Astrocyte of the spinal cord (primary cell): ENCODE measurements at places on chromosomes 2 and 18.
A peak's percentile ranks its signal among the peaks of the same experiment; 100 is the strongest.

DNA sequence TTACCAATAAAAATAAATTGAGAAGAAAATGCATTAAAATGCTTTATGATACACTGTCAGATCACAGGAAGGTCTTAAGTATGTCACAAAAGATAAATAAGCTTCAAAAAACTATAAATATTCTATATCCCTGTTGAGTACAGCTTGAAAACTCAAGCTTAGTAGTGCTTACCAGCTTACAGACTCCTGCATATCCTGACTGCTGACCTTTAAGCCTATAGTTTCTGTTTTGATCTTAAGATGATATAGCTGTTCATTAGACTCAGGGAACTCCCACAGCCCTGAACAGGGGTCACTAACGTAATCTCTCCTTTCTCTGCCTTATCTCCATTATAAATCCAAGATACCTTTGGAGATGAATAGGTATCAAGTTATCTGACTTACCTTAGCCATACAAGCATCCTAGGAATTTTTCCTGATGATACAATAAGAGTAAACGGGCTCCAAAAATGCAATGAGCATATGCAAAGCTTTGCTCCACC lies 93.7 kb upstream of the RBBP8 start:
- no peak for DNase-seq

DNA sequence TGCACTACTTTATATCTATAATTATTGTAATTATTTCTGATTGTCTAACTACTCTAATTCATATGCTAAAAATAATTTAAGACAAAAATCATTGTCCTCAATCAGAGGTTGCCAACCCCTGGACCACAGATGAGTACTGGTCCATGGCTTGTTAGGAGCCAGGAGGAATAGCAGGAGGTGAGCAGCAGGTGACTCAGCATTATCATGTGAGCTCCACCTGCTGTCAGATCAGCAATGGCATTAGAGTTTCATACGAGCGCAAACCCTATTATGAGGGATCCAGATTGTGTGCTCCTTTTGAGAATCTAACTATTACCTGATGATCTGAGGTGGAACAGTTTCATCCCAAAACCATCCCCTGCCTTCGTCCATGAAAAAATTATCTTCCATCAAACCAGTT lies 1434.4 kb downstream of the LRP1B start:
- DNase-seq, result no peak

DNA sequence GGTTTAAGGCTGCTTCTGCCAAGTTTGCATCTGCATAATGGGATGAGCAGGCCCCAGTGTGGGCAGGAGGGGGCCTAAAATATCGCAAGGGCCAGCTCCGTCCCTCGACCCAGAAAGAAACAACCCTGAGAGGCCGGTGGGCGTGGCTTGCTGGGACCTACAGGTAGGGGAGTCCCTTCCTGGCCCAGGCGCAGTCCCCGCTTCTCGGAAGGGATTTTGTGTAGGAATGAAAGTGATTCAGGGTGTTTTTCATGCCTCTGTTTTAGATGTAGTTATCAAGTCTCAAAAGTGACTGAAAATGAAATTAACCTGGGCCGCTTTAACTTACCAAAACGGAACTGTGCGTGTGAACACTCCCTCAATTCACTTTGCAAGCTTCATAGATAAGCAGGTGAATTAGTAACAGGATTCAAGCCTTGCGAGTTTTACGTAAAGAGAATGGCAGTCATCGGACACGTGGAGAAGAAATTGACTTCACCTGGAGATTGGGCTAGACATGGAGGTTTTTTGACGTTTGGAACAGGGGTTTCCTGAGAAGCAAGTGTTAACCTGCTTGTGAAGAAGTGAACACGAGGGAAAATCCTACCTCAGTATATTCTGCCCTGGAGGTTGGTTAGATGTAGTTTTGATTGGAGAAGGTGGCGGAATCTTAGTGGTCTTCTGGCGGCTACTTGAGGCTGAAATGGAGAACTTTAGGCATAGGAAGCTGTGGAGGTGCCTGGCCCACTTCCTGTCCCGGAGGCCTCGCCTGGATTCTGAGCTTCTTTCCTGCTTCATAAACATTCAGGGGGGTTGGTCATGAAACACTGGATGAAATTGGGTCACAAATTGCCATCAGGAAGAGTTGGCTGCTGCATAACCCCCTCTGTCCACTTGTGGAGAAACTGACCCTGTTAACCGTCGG lies 1.7 kb downstream of the NCK2 start:
- DNase-seq, result no peak

- DNase-seq, result peak; percentile 32
Observed at GRCh38 chr18:68507781-68508180, 207.1 kb downstream of the TMX3 start.

DNA sequence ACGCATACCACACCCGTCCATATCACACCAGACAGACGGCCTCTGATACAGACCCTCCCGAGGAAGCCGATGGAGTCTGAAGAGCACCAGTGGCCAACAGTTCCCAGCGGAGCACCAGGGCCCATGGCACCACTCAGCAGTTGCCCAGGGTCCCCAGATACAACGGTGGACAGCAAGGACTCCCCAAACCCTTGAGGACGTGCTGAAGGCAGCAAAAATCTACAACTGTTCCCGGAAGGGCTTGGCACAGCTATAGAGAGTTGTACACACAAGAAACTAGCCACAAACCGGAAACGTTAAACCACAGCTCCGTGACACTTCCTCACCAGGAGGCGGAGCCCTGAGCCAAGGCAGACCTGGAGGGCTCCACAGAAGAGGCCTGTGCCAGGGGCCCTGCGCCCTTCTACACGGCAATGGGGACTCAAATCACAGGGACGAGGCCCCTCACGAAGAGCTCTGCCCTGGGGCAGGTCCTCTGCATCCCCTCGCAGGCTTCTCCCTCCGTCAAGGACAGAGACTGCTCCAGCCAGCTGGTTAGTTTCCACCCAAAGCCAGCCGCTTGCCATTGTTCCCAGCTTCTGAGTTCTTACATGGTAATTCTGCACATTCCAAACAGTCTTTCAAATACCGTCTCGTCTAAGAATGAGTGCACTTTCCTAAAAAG lies 133.4 kb downstream of the HDAC4 start:
- DNase-seq, result peak; percentile 88

GRCh38 chr18:75130591-75131328 lies 78.2 kb downstream of the PTGR3 start:
- DNase-seq, result peak; percentile 23

GRCh38 chr2:231819447-231820042 lies 33.3 kb downstream of the COPS7B start:
- DNase-seq, result no peak

- DNase-seq, result no peak
Observed at GRCh38 chr2:56084111-56084901, 99.5 kb upstream of the CCDC85A start.

DNA sequence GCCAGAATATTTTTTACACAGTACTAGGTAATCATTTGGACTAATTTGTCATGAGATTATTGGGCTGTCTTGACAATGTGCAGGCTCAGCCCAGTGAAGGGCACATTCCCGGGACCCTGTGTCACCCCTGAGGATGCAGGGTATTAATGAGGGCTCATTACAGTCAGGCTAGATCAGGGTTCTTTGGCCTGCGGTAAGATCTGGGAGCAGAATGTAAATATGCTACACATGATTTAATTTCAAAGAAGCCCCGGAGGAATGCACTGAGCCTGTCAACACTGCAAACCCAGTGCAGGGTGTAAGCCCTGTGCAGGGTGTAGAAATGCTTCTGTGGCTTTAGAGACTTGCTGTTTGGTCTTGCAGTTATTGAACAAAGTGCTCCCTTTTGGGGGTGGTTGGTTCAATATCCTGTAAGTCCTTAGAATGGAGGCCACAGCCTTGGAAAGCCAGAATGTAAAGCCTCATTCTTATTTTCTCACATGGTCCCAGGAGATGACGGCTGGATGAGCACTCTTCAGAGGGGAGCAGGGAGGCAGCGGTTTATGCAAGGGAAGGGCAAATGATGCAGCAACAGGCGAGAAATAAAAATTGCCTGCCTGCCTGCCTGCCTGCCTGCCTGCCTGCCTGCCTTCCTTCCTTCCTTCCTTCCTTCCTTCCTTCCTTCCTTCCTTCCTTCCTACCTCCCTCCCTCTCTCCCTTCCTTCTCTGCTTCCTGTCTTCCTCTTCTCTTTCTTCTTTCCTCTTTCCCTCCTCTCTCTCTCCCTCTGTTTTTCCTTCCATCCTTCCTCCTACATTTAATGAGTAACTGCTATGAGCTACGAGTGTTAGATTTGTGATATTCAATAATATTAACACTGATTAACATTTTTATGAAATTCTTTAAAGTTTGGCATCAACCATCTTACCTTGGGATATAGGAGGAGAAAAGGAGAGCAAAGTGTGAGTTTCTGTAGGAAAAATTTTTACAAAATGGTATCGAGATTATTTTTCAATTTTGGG lies 148.8 kb downstream of the VAPA start:
- DNase-seq, result peak; percentile 14

- peak; percentile 31 for DNase-seq
Observed at GRCh38 chr2:203594541-203594940, 59.4 kb upstream of the RAPH1 start.

- DNase-seq, result no peak
Observed at GRCh38 chr2:121888189-121888557, 132.7 kb downstream of the TSN start.

GRCh38 chr18:53946594-53946993 lies 277.9 kb downstream of the MBD2 start:
- peak; percentile 22 for DNase-seq

GRCh38 chr18:68314403-68314802 lies 400.5 kb downstream of the TMX3 start:
- DNase-seq, result peak; percentile 20

DNA sequence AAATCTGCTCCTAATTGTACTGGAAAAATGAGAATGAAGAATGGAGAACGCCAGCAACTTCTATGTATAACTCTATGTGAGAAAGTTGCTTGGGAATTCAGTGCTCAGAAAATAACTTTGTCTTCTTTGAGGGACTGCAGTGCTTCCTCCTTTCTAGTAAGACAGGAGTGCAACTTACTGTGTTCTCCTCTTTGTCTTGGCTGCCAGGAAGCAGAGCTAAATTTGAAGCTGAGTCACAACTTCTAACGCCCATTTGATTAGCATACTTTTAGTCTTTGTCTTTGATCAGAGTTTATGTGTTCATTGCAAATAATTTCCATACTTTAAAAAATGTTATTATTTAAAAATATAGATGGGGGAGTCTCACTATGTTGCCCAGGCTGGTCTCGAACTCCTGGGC lies 6.6 kb downstream of the ARHGAP25 start:
- DNase-seq, result no peak
